Left ventricle myocardium inferior (tissue), 1 donor: ENCODE measurements at places on chromosomes 12 and 14. TPM values are rescaled to one million over a fixed set of nuclear protein-coding genes. Genes with fewer than 3 reads are reported as not detected.

GRCh38 chr14:87892763-87893162 is 100.2 kb downstream of the GALC start:
- DNase-seq, result no peak

The MNAT1 gene
- 28.5 TPM for total RNA-seq

GRCh38 chr14:53968726-53969125 is 12.1 kb upstream of the BMP4 start:
- no peak for DNase-seq

- no peak for DNase-seq
These were observed 2.8 kb downstream of the PTPN21 start for GRCh38 chr14:88551980-88552431.

DNA sequence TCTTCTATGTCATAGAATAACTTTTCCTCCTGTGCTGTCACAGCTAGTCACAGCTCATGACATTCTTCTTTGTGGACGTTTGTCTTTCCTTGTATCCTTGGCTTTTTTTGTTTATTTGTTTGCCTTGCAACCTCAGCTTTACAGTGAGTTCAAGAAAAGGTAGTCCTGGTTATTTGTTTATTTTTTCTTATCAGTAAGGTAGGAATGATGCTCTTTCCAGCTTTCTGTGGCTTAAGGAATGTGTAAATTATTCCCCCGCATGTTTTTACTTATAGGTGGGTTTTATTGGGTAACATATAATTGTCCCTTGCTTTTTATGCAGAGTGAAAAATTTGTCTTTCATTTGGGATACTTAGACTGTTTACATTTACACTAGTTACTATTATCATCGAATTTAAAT is 1673.6 kb upstream of the FLRT2 start:
- DNase-seq, result no peak

The RNF10 gene
- total RNA-seq, result 274 TPM

The KCNMB4 gene
- 1.4 TPM for total RNA-seq

- DNase-seq, result no peak
These were observed 636 bp downstream of the ZFYVE21 start for GRCh38 chr14:103716091-103716801.

DNA sequence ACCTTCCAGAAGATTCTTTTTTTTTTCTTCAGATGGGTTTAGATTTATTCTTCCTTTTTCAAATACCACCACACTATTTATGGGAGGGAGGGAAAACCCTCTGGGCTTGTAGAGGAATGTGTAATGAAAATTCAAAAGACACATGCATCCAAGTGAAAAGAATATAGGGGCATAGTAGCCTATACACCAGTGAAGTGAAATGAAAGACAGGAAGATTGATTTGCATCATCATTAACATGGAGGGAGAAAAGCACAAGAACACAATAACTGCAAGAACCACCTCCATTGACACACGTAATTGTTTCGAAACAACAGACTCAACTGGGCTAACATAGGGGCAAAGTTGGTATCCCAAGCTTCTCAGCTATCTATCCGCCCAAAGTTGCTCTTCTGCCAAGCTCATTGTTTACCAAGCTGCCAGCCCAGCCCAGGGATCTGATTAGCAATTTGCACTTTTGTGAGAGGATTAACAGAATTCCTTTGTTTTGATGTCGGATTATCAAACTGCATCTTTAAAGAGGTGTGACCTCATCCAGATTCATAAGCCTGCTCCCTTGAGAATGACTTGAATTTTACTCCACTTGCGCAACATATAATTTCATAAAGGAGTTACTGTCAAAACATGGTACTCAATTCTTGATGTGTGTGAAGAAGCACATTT is 430.5 kb upstream of the SOX5 start:
- DNase-seq, result no peak

DNA sequence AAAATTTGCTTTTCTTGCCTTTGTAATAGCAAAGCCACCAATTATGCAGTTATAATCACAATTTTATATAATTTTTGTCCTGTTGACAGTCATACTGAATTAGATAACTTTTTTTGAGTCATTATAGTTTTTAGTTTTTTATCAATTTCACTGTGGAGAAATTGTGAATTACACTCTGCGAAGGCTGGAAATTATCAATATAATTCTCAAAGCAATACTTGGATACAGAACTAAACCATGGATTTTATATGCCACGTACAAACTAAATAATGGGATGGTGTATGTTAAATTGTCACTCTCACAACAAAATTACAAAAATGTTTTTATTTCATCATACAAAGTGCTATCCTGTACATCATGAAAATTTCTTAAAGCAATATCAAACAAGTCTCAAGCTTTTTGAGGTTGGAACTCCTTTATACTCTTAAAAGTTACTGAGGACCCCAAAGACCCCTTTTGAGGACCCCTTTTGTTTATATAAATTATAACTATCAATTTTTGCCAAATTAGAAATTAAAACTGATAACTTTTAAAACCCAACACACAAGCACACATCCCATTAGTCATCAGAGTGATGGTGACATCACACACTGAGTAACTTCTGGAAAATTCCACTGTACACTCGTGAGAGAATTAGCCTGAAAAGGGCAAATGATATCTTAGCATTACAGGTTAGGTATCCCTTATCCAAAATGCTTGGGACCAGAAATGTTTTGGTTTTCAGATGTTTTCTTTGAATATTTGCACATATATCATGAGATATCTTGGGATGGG is 19.8 kb upstream of the AQP2 start:
- no peak for DNase-seq

The ADAMTS20 gene
- total RNA-seq, result not detected

The EIF2S3B gene
- total RNA-seq, result 0.22 TPM

GRCh38 chr14:69191340-69192111 is at the start of gene EXD2:
TSS of gene EXD2 (plus strand) at chr14:69191498. CDS start at chr14:69209471, 17,973 bp downstream.
- peak; percentile 87 for DNase-seq

The FOXG1 gene
- total RNA-seq, result not detected

- DNase-seq, result no peak
These were observed 11.0 kb downstream of the ASB2 start for GRCh38 chr14:93965287-93965821.

DNA sequence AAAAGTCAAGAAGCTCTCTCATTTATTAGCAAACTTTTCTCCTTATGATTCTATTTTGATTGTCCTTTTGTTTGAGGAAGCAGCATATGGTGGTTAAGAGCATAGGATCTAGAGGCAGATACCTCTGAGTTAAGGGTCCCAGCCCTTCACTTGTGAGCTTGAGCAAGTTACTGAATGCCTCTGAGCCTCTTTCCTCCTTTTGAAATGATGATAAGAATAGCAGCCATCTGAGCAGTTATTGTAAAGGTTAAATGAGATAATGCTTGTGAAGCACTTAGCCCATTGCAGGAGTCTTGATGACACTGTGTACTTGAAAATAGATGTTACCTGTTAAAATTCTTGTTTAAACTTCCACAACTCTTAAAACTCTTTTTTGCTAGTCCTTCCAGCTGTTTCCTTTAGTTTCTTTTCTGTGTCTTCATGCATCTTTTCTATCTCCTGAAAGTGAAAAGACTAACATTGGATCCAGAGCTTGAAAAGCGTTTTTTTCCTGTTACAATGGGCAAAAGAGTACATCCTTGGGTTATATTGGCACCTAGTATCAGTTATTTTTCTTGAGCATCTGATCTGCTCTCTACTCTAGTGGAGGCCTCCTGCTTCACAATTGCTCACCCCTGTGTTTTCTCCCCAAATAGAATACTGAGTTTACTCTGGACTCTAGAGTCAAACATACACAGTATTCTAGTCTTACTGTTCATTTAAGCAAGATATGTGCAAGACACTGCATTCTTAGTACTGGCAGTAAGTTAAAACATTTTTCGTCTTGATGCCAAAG is 3.1 kb downstream of the HIF1A start:
- no peak for DNase-seq

GRCh38 chr12:105212438-105212837 is 23.5 kb downstream of the APPL2 start:
- DNase-seq, result no peak

DNA sequence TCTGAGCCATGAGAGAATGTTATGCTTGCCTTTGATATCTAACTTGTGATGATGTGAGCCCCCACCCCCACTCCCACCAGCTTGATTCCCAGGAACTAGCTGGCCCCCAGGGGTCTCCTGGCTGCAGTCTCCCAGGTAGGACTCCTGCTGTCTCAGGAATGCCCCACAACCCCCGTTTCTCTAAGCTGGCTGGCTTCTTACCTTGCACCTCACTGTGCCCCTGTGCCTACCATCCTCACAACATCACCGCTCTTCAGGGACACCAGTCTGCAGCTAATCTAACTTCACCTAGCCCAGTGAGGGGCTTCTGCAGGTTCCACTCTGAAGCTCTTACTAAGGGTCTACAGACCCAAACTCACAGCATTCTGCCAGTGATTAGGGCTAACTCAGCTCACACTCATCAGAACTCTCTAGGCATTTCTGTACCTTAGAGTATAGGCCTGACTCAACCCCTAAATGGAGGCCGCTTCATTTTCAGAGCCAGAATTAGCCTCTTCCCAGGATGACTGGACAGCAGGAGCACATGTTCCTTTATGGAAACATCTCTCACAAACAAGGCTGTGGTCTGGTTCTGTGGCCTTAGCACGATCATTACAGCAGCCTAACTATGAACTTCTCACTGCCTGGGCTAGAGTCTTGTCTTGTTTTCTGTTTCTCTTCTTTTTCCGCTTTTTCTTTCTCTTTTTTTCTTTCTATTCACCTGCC is 72.8 kb upstream of the IFNG-AS1 start:
- no peak for DNase-seq

- DNase-seq, result no peak
These were observed 28.2 kb downstream of the FOXA1 start for GRCh38 chr14:37566811-37567371.

The CLSTN3 gene
- total RNA-seq, result 4.6 TPM

- DNase-seq, result no peak
These were observed 151.1 kb downstream of the PPM1H start for GRCh38 chr12:62783881-62784280.

DNA sequence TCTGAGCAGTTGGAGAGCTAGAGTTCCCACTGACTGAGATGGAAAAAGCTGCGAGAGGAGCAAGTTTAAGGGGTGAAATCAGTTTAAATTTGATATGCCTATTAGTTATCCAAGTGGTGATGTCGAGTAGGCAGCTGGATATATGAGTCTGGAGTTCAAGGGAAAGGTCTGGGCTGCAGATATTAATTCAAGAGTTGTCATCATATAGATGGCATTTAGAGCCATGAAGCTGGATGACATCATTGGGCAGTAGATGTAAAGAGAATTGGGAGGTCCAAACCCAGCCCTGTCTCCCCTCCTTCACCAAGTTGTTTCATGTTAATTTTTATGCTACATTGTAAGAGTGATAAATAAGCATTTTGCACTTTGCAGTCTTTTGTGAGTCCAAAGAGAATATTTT is 898.1 kb downstream of the GALC start:
- DNase-seq, result no peak

- DNase-seq, result no peak
These were observed 31.8 kb upstream of the RAD51AP1 start for GRCh38 chr12:4506870-4507269.

GRCh38 chr12:7092229-7092985 is at the start of gene C1R:
TSS of gene C1R (minus strand) at chr12:7092445. CDS start at chr12:7092388, 57 bp downstream.
- peak; percentile 71 for DNase-seq

DNA sequence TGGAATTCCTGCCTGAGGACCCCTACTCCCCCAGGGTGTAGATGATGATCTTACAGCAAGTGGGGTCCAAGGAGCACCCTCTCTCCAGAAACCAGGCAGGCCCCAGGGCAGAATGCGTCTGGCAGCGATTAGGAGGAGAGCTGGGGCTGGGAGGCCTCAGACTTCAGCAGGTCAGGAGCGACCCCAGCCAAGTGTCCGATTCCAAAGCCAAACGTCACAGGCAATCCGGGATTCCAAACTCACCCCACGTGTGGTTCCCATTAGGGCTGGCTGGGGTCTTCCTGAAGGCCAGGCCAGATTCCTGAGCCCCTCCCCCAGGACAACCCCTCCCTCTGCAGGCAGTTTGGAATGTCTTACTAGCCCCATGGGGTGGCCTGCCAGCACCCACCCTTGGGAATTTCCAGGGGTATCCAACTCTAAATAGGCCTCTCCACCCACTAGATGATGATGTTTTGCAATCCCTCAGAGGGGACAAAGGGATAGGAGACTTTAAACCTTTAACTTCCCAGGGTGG is 17.3 kb upstream of the FIGNL2 start:
- DNase-seq, result no peak

The BTBD6 gene
- 45.3 TPM for total RNA-seq

GRCh38 chr12:75305412-75306332 is 24.5 kb downstream of the CAPS2 start:
- DNase-seq, result no peak

GRCh38 chr14:25056688-25057078 is 6.7 kb upstream of the STXBP6 start:
- no peak for DNase-seq

- DNase-seq, result no peak
These were observed 6.4 kb upstream of the RAB21 start for GRCh38 chr12:71748081-71748850.

DNA sequence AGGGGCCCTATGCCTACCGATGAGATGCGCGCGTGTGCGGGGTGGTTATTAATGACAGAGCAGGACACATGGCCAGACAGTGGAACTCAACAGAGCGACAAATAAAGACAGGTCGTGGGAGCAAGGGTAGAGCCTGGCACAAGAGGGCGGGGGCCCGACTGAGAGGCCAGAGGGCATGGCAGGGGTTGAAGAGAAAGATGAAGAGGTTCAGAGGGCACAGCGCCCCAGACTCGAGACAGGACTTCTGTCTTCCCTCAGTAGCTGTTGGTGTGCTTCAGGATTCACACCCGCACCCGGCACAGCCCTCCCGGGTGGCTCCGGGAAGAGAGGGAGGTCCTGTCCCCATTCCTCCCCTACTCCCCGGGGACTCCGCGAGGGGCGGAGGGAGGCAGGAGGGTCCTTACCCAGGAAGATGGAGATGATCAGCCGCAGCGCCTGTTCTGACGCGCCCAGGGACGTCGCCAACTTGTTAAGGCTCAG is 366 bp downstream of the LPCAT3 start:
- DNase-seq, result no peak

- DNase-seq, result no peak
These were observed 383.6 kb downstream of the BCAT1 start for GRCh38 chr12:24565300-24565699.

DNA sequence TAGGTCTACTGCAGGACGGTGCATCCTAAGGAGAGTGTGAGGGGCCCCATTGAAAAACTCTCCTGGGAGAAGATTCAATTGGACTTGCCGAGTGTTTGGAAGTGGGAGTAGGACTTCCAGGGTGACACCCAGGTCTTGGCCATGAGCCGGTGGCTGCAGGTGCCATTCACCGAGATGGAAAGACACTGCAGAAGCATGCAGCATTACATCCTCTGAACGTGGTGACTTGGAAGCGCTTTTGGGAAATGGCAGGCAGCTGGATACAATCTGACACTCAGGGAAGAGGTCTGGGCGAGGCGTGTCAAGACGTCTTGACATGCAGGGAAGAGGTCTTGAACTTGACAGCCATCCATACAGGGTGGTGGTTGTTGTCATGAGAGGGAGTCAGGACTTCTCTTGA is 126.9 kb downstream of the PAPOLA start:
- no peak for DNase-seq
